ENCODE measurements at places on chromosomes 6 and 20.

- DNase-seq = no peak
Observed at GRCh38 chr20:21509597-21510371, 4.1 kb downstream of the NKX2-2 start.

DNA sequence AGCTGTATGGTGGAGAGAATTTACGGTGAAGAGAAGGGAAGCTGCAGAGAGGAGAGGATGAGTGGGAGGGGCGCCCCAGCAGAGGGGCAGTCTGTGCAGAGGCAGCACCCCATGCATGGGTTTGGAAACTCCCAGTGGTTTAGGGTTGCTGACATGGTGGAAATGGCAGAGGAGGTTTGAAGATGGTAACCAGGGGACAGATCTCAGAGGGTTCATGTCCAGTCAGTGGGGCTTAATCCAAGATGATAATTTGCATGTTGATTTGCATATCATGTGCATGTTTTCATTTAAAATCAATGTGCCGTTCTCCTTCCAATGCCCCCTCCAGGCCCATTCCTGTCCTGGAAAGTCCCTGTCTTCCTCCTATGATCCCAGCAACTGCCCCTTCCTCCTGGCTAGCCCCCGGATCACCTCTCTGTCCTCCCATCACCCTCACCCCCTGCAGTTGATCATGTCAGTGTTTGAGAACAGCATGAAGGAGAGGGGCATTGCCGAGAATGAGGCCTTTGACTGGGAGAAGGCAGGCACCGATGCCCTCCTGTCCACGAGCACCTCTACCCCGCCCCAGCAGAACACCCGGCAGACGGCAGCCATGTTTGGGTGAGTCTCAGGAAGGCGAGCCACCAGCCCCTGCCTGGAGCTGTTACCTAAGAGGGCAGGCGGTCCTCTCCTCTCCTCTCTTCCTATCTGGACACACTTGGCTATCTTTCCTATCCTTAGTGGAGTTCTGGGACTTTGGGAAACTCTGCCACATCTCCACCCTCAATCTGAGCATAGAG lies 14.3 kb downstream of the TTBK1 start:
- no peak for DNase-seq

DNA sequence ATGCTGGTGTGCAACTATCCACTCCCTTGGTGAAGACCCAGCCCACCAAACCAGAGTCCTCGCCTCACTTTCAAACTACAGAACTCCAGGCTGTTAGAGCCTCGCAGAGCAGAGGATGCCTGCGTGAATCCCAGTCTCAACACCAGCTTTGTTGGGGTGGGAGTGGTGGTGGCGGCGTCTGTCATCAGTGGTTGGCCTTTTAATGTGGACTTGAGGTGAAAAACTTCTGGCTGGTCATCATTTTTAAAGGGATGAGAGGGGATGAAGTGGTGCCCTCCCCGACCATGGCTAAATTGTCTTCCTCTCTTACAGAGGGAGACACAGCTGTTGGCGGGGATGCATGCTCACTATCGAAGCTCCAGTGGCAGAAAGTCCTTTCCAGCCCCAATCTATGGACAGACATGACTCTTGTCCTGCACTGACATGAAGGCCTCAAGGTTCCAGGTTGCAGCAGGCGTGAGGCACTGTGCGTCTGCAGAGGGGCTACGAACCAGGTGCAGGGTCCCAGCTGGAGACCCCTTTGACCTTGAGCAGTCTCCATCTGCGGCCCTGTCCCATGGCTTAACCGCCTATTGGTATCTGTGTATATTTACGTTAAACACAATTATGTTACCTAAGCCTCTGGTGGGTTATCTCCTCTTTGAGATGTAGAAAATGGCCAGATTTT lies 54.9 kb downstream of the EZR start:
- DNase-seq = no peak

GRCh38 chr20:38196592-38196991 lies 31.5 kb upstream of the TGM2 start:
- DNase-seq = no peak

GRCh38 chr20:32195581-32195980 lies 12.0 kb downstream of the PLAGL2 start:
- DNase-seq = no peak

DNA sequence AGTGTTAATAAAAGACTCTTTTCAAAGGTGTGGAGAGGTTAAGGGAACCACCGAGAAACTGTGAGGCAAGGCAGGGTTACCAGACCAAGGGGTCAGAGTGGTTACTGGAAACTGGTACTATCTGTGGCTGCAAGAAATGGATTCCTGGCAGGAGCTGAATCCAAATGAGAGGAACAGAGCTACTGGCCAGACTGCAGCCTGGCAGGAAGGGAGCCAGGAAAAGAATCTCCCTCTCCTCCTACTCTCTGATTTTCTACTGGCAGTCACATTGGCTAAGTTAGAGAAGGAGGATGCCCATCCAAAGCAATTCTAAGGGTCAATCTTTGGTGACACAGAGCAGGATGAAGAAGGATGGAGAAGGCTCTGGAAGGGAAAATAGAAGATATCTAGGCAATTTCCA lies 211.5 kb downstream of the GRM1 start:
- no peak for DNase-seq

All from stimulated activated CD4-positive, alpha-beta T cell treated with anti-CD3 and anti-CD28 coated beads, Interleukin-4, amount 100 ng/mL, for 1 hour (primary cell).